Right renal cortex interstitium (tissue), 3 donors: ENCODE measurements at places on chromosomes 4 and X. TPM values are rescaled to one million over a fixed set of nuclear protein-coding genes. Genes with fewer than 3 reads are reported as not detected.

SMIM10 gene
- 11.3 TPM for polyA plus RNA-seq

PHOX2B gene
- polyA plus RNA-seq, result 0.08 TPM

TMEM184C gene
- 57.1 TPM for polyA plus RNA-seq

BCAP31 gene
- polyA plus RNA-seq, result 191 TPM

TENM3 gene
- polyA plus RNA-seq, result 16.0 TPM

ELF2 gene
- polyA plus RNA-seq, result 71.6 TPM

PCYT1B gene
- 2.8 TPM for polyA plus RNA-seq

SMR3B gene
- not detected for polyA plus RNA-seq
